ENCODE measurements at places on chromosomes 1 and 21.

GRCh38 chr1:194252199-194252598 is 1065.8 kb upstream of the B3GALT2 start:
- DNase-seq: peak; percentile 62

- no peak for DNase-seq
Measured at GRCh38 chr1:201591981-201592380, 53.1 kb downstream of the NAV1 start.

DNA sequence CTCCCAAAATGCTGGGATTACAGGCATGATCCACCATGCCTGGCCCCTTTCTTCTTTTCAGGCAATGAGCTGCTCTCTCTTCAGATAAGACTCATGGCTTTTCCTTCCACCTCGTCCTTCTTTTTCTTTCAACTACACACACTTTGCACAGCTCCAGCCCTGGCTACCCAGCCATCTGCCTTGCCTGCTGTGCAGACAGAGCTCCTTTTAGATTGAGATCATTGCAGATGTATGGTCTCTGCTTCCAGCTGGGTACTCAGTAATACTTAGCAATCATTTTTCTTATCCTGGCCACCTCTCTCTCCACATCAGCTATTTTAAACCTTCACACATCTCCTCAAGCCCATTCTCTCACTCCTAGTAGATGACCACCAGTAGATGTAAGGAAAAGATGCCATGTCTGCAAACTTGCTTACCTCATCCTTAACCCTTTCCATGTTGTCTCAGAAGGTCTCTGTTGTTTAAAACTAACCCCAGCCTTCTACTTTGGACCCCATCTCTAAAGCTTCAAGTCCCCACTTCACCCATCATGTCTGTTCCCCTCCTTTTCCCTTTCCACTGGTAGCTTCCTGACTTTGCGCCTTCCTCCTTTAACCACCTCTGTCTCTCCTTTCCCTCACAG is 7.3 kb downstream of the RAB4A start:
- DNase-seq: no peak

DNA sequence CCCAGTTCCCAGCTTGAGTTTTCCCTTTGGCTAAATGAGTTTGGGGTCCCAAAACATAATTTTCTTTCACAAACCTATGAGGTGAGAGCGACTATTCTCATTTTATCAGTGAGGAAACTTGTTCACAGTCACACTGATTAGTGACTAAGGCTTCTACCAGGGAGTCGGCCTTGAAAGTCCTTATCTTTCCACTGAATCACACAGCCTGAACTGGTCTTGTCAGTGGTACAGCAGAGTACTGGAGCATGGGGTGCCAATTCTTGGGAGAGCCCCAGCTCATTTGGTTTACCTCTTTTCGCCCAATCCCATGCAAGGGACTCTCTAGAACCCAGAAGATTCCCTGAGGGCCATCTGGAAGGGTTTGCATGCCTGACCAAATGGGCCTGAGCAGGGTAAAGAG is 16.9 kb downstream of the HSD3B2 start:
- DNase-seq: no peak

DNA sequence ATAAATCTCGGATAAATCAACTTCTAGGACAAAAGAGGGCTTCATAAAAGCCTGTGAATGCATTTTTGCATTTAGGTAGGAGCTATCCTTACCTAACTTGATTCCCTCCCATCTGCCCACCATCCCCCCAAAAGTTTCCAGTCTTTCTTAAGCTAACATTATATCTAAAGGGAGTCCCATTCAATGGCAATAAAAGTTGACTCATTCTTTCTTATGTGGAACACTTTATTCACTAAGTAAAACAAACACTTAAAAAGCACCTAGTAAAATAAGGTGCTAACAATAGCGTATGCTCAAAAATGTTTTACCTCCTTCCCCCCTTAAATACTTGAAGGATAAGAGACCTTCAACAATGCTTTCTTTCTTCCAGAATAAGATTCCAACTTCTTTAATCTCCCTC is 83.8 kb downstream of the GON4L start:
- DNase-seq: no peak

DNA sequence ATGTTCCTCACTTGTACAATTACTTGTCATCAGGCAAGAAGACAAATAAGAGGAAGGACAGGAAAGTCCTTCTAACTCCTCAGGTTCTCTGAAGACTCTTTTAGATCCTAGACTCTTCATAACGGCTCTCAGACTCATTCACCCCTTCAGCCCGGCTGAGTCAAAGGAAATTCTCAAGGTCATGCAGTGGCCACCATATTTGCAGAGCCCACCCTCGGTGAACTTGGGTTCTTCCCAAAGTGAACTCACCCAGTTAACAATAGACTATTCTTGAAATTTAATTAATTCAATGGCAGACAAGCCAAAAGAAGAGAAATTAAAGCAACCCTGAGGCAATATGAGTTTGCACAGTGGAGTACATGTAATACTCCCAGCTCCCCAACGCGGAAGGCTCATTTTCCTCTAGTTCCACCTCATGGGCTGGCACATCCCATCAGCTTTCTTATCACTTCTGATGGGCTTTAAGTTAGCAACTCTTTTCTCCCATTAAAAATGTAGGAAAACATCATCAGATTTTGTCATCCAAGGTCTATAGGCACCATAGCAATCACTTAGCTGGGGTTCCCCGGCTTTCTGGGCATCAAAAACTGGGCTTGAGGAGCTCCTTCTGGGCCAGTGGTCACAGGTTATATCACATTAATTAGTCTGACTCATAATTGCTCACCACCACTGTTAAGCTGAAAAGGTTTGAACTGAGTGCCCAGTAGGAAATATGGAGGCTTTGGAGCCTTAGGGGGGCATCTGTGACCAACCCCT is 27.8 kb upstream of the TIAM1 start:
- DNase-seq: no peak

DNA sequence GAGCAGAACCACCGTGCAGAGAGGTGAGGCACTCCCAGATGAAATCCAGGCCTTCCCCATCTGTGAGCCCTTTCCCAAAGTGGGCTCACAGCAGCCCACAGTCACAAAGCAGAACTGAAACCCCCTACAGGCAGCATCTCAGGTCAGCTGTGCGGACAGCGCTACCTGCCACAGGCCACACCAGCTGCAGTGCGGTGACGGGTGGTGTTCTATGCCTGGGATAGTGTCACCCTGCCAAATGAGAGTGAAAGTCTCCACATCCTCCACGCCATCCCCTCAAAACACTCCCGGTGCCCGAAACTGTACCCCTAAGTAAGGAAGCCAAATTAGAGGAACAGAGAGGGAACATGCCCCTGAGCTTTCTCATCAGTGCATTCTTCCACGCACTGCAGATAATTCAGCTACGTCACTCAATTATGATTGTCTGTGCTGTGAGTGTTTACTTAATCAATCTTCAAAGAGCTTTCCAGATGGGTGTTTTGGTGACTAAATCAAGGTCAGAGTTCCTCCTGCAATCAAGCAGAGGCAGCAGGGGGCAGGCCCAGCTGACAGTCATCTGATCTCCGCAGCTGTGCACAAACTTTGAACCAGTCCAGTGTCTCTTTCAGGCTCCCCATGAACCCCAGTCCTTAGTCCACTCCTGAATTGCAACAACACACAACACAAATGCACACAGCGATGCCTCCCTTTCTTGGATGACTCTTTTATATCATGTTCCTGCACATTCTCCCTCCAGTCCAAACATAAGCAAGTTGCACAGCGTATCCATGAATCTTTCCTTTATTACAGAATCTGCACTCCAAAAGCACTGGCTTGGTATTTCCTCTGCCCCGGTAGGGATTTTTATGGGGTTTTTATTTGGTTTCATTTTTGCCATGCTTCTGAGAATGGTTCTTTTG is 150.0 kb downstream of the TOMM20 start:
- DNase-seq: peak; percentile 91

GRCh38 chr1:86971778-86972177 is 57.3 kb downstream of the HS2ST1 start:
- no peak for DNase-seq

GRCh38 chr1:216919060-216919970 is 196.1 kb upstream of the ESRRG start:
- no peak for DNase-seq
